ENCODE measurements at places on chromosomes 2 and 18. TPM values are rescaled to one million over a fixed set of nuclear protein-coding genes. Genes with fewer than 3 reads are reported as not detected.

The SPATA3 gene
- total RNA-seq, result not detected

The C2orf72 gene
- total RNA-seq, result not detected

The LIPG gene
- 57.5 TPM for total RNA-seq

The ANKRD44 gene
- 13.7 TPM for total RNA-seq

The WNT10A gene
- not detected for total RNA-seq

The ZNF385B gene
- total RNA-seq, result not detected

- DNase-seq, result no peak
These were observed 38.5 kb downstream of the RPRD1A start for GRCh38 chr18:36028859-36029258.

- DNase-seq, result no peak
These were observed 47.8 kb downstream of the SMAD2 start for GRCh38 chr18:47882641-47883040.

GRCh38 chr2:174248187-174248997 lies at the start of gene OLA1:
TSS of gene OLA1 (minus strand) at chr2:174248532. CDS start at chr2:174246815, 1,717 bp downstream.
- DNase-seq, result peak; percentile 78

GRCh38 chr2:63052411-63053080 lies 1.9 kb downstream of the OTX1 start:
- DNase-seq, result no peak

DNA sequence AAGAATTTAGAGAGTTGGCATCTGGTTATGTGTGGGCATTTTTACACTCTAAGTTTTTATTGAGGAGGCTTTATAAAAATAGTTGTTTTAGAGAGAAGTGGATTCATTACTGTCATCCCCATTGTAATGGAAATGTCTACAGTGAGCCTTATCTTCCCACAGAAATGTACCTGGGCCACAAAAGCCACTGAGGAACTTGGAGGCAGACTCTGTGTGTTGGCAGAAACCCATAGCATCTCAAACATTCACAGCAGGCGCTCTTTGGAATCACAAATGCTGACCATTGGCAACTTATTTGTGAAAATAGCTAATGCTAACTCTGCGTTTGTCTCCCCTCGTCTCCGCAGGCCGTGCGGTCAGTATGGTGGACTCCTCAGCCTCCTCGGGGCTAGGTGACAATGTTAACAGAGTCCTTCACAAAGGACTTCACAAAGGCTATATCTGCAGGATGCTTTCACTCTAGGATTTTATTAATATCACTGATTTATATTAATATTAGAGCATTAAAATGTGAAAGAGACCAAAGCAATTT lies 689.1 kb upstream of the POU3F3 start:
- no peak for DNase-seq

- no peak for DNase-seq
These were observed 51.9 kb downstream of the SLC14A2 start for GRCh38 chr18:45667056-45667736.

DNA sequence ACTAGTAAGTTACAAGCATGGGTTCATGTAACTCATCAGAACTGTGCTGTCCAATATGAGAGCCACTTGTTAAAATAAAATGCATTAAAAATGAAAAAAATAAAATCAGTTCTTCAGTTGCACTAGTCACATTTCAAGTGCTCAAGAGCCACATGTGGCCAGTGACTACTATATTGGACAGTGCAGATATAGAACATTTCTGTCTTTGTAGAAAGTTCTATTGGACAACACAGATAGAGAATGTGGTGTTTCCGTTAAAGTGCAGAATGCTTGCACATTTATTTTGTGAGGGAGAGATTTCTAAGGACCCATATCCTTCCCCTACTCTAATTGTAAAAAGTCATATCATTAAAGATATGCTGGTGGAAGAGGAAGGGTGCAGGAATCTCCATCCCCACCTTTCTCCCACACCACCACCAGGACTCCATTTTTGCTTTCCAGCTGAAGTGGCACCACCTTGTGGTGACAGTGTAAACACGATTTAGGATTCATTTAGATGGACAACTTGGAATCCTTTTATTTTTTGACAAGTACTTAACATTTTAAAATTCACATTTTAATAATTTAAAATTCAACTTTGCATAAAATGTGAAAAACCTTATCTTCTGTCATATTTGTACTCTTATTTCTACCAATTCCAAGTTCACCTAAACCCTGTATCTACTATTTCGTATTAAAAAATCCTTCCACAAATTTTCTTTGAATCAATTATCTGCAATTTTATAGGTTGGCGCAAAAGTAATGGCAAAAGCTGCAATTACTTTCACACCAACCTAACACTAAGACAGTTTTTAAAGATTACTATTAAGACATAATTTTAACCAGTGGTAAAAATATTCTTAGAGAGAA lies 9.4 kb upstream of the CD302 start:
- no peak for DNase-seq

DNA sequence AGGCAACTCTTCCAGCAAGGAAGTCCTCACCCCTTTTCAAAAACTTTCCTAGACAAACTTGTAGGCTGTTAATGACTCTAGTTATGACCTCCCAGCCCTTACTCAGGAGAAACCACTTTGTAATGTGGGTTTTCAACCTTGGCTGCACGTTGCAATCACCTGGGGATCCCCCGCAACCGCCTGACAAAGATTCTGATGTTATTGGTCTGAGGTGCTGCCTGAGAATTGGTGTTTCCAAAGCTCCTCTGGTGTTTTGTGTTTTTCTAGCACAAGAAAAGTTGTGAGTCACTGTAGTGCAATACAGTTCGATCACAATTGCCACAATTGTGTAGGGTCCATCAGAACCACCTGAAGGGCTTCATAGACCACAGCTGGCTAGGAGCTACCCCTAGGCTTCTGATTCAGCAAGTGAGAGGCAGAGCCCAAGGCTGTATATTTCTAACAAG lies 121.6 kb downstream of the SP100 start:
- DNase-seq, result no peak

DNA sequence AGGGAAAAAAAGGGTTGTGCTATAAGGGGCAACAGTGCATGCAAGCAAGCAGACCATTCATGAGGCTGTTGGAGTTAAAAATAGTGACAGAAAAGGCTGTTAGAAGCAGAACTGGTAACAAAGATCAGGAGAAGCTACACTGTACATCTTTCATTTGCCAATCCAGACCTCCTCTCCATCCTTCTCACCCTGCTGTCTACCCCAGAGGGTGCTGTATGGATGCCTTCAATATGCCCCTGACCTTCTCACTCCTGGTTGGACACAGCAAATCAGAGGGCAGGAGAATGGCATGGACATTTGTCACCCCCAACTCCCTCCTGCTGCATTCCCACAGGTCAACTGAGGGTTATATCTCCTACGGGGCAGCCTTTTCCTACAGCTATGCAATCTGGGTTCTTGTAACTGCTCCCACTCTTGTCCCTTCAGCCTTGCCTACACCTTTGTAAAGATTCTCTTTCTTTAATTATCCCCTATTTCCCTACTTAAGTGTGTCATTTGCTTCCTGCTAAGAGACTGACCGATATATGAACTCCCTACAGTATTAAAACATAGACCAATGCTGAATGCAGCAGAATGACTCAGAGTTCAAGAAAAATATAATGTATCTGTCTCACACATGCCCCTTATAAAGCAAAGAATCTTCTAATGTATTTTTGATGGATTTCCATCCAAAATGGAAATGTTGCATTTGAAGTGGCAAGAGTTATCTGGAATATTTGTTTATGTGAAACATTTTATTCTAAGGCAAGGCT lies 169.2 kb upstream of the NCKAP5 start:
- DNase-seq, result no peak

GRCh38 chr2:289362-290089 lies 1.6 kb upstream of the ALKAL2 start:
- DNase-seq, result no peak

DNA sequence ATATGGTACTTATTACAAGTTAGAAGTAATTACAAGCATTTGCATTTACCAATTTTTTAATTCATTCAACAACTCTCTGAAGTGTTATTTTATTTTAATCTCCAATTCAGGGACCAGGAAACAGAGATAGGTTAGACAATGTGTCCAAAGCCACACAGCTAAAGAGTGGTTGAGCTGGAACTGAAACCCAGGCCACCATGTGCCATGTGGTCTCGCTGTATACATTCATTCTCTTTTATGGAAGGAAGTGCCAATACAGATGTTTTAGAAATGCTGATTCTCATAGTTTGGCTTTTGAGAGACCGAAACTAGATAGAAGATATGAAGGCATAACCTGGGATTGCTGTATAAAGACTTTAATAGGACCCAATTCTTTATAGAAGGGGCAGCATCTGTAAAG lies 684.6 kb upstream of the ID2 start:
- no peak for DNase-seq

DNA sequence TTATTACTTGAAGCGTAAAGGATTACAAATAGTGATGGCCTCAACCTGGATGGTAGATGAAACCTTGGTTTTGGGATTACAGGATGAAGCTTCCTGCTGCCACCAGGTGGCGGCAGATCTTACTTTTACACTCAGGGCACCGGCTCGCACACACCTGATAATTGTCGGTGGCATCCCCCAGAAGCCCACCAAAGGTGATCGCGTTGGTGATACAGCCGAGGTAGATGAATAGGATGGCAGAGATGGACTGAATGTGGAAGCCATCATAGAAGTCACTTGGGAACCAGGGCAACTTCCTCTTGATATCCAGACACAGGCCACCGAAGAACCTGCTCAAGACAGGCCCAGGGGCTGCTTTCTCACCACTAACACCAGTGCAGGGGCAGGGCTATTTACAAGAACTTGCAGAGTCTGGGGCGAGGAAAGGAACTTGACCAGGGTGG lies 51.8 kb downstream of the MTHFD2 start:
- DNase-seq, result no peak

DNA sequence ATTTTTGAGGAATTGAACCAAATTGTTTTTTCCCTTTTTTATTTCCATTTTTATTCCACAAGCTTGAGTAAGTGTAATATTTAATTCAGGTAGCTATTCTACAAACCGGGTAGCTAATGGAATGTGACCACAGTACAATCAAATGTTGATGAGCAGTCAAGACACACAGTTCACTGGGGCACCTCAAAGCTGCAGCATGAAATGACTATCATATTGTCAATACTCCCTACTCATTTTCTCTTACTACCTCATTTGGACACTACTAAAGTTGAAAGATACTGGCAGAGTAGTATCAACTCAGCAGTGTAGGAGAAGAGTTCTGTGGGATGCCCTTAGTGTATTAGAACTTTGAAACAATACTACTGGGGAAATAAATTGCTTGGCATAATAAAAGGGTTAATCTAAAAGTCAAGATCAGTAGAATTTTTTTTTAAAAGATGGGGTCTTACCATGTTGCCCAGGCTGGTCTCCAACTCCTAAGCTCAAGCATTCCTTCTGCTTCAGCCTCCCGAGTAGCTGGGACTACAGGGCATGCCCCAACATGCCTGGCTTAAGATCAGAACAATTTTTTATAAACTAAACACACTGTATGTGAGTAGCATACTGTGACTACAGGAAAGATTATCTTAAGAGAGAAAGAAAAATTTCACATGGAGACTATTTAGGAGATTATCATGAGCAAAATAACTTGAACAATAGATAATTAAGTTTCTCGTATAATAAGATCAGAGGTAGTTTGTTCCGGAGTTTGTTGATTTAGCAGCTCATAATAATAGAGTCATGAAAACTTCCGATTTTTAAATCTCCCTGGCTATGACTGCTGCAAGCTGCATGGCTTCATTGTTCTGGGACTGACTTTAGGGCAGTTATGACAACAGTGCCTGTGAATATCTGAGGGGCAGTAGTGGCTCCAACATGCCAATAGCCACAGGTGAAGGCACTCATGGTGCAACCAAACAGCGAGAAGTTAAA lies 43.7 kb downstream of the MYO3B start:
- peak; percentile 48 for DNase-seq

GRCh38 chr2:142682528-142682927 lies 194.9 kb upstream of the KYNU start:
- DNase-seq, result no peak

GRCh38 chr2:64330281-64331113 lies 123.5 kb upstream of the LGALSL start:
- DNase-seq, result peak; percentile 61

DNA sequence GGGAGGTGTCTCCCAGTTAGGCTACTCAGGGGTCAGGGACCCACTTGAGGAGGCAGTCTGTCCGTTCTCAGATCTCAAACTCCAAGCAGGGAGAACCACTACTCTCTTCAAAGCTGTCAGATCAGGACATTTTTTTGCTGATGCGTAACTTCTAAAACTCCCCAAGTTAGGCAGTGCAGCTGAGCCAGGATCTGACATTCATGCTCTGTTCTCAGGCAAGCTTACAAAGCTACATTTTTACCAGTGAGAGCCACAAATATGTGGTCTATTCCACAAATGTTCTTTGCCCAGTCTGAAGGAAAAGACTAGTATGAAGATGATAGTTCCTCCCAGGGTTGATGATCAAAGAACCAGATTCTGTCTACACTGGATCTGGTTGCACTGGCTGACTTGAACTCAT lies 184.1 kb downstream of the MTCL1 start:
- no peak for DNase-seq

GRCh38 chr2:68089961-68090360 lies 27.2 kb upstream of the C1D start:
- DNase-seq, result no peak

DNA sequence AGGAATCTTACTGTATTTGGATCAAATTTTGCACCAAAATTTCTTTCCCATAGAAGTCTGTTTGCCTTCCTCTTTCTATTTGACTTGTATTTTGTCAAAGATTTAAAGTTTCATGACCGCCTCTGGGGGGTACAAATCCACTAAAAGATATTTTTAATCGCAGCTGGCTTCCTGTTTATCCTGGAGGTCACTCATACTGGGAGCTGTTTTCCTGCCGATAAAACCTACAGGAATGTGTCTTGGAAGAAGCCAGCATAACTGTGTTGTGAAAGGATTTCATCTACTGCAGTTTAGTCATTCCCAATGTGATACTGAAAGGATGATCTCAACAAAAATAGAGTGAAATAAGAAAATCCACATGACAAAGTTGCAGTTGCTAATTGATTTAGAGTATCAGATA lies 184.0 kb downstream of the RIT2 start:
- peak; percentile 3 for DNase-seq

- DNase-seq, result no peak
These were observed 208.4 kb downstream of the RAD51AP2 start for GRCh38 chr2:17309741-17310339.

All from pulmonary artery endothelial cell (primary cell).